ENCODE measurements at places on chromosomes 4 and X.
A peak's percentile ranks its signal among the peaks of the same experiment; 100 is the strongest.

- no peak for DNase-seq
Measured at GRCh38 chr4:150773729-150774449, 191.9 kb downstream of the MAB21L2 start.

- no peak for DNase-seq
Measured at GRCh38 chrX:118675966-118676349, 51.4 kb upstream of the IL13RA1 start.

DNA sequence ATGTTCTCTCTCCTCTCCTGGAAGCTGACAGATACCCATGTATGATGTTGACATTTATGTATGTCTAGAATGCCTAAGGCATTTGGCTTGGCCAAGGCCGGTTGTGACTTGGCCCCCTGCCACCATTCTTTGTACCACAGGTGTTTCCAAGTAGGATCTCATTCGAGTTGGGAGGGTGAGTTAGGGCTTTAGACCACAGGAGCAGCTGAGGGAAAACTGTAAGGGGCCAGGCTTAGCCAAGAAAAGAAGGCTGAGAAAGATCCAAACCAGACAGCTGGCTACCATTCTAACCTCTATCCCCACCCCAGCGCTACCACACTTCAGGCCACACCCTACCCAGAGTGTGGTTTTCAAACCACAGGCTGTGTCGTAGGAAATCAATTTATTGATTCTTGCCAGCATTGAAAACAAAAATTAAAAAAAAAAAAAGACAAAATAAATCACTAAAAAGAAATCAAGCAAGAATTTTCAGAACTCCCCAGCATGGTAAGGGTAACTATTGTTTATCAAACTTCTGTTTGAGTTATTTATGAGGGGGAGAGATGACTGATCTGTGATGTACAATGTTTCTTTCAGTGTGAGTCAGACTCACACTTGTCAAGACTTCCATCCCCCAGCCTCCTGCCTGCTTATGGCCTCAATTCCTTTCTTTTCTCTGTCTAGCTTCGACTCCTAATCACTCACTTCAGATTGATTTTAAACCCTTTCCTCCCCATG is 9.9 kb downstream of the TMSB4X start:
- peak; percentile 38 for DNase-seq

- DNase-seq: no peak
Measured at GRCh38 chrX:42546800-42547199, 231.2 kb downstream of the PPP1R2C start.

GRCh38 chr4:71941001-71941400 is 90.8 kb upstream of the NPFFR2 start:
- peak; percentile 7 for DNase-seq

- no peak for DNase-seq
Measured at GRCh38 chrX:129791961-129792570, 12.3 kb downstream of the SASH3 start.

DNA sequence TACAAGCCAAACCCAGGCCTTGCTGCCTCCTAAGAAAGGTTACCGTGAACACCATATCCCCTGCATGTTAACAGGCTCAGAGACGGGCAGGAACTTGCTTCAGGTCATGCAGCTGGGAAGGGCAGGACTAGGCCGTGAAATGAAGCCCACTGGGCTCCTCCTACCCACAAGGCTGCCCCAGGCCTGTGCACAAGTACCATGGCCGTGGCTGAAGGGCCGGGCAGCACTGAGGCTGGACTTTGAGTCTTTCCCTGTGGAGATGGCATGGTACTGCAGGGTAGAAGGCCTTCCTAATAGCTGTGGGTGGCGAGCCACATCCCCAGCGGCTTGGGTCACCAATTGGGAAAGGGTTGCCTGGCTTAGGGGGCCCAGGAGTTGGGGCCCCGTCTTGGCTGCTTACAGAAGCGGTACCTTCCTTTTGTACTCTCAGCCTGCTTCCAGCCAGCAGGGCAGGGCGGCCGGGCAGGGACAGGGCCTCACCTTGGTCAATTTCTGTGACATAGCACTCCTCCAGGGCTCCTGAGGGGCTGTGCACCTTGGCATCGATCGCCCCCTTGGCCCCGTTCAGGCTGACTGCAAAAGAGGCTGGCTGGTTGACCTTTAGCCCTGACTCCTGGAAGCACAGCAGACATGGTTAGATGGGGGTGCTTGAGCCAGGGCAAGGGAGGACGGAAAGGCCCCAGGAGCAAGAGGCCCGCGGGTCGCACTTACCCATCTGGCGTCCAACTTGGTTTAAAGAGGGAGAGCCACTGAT is 23.8 kb downstream of the FLNA start:
- no peak for DNase-seq

DNA sequence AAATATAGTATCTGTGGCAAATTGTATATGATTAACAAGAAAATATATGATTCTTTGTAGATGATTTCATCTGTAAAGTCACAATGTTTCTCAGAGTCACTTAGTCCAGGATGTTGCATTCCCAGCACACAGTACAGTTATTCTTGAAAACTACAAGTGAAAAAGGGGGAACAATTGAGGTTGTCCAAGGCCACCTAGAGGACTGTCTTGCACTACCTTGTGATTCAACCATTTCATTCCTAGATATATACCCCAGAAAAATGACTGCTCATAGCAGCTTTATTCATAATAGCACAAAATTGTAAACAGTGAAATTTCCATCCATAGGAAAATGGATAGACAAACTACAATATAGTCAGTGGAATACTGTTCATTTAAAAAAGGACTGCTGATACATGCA is 16.0 kb downstream of the C4orf33 start:
- no peak for DNase-seq

GRCh38 chr4:36997727-36998126 is 246.8 kb upstream of the NWD2 start:
- DNase-seq: no peak

- DNase-seq: no peak
Measured at GRCh38 chr4:83150653-83151330, 36.3 kb upstream of the PLAC8 start.

DNA sequence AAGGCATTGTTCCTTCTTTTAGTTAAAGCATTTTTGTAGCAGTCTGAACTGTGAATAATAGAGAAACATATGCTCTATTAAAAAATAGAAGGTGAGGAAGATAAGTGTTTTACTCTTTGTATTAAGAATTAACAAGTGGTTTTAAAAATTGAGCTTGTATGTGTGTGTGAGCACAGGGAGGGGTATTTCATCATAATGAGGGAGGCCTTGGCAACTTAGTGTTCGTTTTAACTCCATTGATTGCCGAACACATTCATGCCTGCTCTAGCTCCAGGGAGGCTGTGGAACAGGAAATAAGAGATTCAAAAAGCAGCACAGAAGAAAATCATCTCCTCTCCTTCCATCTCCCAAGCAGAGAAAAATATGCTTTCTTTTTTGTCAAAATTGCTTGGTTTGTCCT is 14.8 kb downstream of the SHROOM3 start:
- no peak for DNase-seq

DNA sequence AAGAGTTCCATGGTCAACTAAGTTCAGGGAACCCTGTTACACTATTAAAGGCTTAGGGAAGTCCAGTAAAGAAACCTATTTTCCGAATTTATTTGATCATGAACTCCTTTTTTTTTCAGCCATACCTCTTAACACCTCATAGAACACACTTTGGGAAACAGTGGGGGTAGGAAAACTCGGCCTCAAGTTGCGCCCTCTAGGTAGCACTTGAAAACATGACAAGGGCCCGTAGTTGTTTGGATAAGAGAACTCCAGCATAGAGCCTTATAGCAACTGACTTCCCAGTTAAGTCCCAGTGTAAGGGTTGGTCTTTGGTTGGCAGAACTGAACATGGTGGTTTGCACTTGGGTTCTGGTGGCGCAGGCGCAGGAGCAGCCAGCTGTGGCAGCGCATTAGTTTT is 14.4 kb downstream of the OGT start:
- DNase-seq: no peak

GRCh38 chr4:61462451-61463326 is 262.6 kb downstream of the ADGRL3 start:
- DNase-seq: no peak

- DNase-seq: peak; percentile 35
Measured at GRCh38 chrX:43525901-43526610, 130.0 kb upstream of the MAOA start.

DNA sequence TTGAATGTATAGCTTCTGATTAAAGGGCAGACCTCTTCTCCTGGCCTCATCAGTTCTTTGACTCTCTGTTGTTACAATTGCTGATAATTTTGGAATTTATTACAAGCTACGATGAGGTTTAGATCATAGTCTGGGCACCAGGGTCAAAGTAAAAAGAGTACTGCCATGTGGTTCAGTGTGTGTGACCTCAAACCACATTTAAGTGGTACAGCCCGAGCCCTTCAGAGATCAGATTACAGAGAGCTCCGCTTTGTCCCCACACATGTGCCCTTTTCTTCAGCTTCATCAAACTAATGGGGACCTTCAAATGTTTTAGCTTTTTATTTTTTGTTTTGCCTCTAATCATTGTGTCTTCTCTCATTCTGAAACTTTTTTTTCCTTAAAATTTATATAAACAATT is 37.1 kb downstream of the SPANXN2 start:
- DNase-seq: no peak

DNA sequence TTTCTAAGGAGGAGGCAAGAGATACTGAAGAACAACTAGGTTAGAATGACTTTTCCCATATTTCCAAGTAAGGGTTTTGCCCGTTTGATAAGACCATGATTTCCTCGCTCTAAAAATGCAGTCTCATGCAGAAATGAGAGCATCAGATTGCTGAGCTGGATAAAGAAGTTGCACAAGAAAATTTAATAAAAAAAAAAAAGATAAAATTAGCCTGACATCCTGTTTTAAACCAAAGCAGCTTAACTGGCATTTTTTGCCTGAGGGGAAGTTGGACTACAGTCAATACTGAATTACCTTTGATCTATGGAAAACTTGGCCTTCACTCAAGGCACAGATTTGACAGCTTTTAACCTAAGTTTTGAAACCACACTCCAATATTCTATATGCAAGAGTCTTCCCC is 208.4 kb downstream of the GASK1B start:
- DNase-seq: peak; percentile 50

GRCh38 chr4:134501973-134502643 is 300.5 kb upstream of the PABPC4L start:
- no peak for DNase-seq

DNA sequence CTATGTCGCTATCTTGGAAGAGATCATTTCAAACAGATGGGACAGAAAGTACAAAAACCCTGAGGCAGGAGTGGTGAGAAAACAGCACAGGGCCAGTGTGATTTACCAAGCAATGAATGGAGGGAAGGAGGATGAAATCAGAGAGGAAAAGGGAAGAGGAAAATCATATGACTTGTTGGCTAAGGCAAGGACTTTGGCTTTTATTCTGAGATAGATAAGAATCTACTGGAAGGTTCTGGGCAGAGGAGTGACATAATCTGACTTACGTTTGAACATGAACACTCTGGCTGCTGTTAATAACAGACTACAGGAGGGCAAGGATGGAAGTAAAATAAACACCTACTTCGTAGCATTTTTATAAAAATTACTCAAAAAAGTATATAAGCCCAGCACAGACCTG is 207.8 kb upstream of the SLC7A11 start:
- DNase-seq: no peak

GRCh38 chr4:175109933-175110332 is 191.8 kb downstream of the ADAM29 start:
- no peak for DNase-seq
